Frontal cortex (tissue), 4 donors: ENCODE measurements at places on chromosomes 1 and 21. TPM values are rescaled to one million over a fixed set of nuclear protein-coding genes. Genes with fewer than 3 reads are reported as not detected.

GRCh38 chr1:9815150-9815549 is 8.6 kb downstream of the CLSTN1 start:
- DNase-seq = no peak

DNA sequence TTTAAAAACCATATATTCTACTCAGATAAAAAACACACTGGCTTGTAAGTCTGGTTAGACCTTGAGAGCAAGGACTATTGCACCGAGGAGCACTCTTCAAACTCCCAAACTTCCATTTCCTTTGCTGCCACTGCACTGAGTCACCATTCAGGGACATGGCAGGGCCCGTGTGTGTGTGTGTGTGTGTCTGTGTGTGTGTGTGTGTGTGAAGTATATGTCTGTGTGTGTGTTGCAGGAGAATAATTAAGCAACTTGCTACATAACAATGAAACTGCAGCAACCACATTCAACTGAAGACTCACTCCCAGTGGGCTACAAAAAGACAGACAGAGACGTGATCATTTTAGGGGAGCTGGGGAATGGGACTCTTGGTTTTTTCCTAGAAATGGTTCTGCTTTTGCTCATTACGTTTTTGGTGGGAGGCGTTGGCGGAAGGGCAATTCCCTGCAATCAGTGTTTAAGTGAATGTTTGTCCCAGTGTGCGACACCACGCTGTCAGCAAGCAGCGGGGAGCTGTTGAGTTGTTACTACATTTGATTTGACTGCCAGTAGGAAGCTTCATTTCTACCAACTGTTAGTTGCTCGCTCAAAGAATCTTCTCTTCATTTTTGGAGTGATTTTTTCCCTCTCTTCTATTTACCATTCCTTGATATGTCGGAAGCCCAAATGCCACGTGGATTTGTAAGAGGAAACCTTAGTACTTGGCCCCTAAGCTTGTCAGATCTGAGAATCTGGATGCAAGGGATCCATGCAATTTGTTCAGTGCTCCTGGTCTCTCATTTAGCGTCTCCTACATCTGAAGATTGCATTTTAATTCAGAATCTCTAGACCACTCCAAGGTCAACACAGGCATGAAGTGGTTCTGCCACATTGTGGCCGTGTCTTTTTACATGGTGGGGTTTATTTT is 36.1 kb downstream of the ESRRG start:
- no peak for DNase-seq

DNA sequence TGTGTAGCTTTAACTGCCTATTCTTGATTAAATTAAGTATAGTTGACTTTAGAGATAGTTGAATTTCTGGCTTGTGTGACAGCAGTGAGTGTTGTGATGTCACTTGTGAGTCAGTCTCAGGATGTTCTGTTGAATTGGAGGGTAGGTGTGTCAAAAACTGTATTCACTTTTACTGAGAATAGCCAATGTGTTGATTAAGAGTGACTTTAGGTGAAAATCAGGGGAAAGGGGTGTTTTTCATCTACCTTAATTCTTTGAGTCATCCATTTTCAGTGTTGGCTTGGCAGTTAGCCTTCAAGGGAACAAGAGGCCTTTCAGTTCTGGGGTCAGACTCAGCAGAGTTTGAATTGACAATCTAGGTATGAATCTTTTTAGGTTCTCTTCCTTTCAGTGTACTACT is 75.9 kb downstream of the CDC14A start:
- no peak for DNase-seq

DNA sequence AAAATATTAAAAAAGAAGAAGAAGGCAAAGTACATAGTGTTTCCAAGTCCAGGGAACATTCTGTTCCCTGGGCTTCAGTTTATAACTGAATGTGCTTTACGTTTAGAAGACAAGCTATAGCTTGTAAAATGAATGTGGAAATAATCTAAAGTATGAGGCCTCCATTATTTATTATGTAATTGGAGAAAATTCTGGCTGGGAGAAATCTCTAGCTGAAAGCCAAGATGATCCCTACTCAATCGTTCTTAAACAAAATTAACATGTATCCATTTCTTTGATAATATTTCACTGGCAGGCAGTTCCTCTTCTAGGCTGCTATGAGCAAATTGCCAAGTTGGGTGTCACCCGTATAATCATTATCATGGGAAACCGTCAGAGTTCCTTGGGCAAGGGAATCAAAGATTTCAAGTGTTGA is 52.2 kb upstream of the ETS2 start:
- no peak for DNase-seq

GRCh38 chr21:41832596-41833496 is 46.3 kb downstream of the PRDM15 start:
- no peak for DNase-seq

DNA sequence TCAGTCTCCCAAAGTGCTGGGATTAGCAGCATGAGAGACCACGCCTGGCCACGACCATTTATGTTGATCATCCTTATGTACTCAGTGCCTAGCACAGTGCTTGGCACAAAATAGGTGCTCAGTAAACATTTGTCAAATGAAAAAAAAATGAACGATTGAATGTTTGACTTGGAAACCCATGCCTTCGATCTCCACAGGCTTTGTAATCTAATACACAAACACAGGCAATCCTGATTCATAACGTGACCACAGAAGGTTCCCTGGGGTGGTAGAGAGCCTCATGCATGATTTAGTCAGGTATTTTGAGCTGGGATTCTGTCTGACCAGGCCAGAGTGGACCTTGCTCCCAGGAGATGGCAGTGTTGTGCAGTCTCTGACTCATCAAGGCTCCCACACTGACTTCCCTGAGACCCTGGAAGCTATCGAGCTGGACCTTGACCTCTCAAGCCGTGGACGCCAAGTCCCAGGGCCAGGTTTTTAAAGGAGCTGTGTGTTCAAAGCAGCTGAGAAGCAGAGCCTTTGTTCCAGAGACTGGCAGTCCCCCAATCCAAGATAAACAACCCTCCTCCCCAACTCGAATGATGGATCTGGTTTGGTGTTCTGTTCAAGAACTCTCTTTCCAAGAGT is 81.1 kb downstream of the PGM1 start:
- no peak for DNase-seq

DNA sequence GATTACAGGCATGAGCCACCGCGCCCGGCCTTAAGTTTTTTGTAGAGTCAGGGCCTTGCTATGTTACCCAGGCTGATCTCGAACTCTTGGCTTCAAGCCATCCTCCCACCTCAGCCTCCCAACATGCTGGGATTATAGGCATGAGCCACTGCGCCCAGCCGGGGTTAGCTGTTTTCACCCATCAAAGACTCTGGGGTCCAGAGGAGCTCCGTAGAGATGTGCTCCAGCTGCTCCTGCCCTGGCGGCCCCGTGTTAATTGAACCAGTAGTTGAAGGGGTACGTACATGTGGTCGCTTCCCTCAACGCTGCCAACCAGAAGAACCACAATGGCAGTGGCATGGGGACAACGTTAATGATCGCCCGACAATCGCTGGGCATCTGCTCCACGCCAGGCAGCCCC is 72.0 kb downstream of the NPHP4 start:
- DNase-seq = no peak

GRCh38 chr1:1671365-1672119 is 12.7 kb upstream of the CDK11B start:
- peak; percentile 4 for DNase-seq

DNA sequence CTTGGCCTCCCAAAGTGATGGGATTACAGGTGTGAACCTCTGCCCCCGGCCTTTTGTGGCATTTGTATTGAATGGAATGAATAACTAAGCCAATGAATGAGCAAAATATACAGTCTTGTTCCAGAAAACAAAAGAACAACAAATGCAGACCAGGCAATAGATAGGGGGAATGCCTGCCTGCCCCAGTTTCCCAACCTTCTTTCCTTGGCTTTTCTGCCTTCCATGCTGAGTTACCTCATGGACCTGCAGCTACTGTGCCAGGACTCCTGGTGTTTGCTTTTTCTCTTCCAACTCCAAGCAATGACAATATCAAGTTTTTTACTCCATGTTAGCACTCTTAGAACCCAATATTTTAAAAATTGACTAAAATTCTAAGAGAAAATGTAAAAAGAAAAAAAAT is 58.6 kb upstream of the BACH1 start:
- no peak for DNase-seq

DNA sequence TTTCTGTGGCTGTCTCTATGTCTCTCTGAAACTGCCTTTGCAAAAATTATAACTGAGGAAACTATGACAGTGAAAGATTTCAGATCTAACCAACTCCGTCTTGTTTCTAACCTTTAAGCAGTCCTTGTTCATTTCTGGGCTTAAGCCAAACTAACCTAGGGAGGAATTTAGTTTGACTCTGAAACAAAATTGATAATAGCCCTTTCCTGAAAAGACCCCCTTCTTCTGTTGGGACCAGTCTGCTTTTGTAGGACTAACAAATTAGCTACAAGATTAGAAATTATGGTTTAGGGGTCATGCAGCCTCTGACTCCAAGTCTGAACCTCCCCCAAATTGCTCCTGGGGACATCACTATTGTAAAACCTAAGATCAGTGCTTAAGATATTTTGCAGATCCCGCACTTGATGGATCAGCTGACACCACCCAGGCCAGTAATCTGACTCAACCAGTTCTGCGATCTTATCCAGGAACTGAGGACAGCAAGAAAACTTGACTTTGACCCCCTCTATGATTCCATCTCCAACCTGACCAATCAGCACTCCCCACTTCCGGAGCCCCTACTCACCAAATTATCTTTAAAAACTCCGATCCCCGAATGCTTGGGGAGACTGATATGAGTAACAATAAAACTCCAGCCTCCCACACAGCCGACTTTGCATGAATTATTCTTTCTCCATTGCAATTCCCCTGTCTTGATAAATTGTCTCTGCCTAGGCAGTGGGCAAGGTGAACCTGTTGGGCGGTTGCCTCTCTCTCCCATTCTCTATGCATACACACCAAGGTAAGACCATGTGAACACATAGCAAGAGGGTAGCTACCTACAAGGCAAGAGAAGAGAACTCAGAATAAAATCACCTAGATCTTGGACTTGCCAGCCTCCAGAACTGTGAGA is 11.1 kb upstream of the TRIM63 start:
- no peak for DNase-seq

- DNase-seq = no peak
Observed at GRCh38 chr1:188027613-188028012, 1198.9 kb downstream of the PLA2G4A start.

DNA sequence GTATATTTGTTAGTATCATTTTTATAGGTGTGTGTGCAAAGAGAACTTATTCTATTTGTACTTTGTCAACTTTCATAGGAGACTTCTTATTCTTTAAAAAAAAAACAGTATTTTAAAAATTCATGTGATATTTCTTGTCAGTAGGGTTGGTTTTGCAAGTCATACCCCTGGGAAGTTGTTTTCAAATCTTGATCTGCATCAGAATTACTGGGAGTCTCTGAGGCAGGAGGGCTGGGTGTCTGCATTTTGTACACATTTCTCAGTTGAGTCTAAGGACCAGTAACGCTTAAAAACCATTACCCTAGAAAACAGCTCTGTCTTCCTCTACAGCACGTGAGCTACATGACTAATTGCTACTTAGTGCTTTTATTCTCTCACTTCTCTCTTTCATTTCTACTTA is 76.0 kb upstream of the CTTNBP2NL start:
- DNase-seq = no peak

DNA sequence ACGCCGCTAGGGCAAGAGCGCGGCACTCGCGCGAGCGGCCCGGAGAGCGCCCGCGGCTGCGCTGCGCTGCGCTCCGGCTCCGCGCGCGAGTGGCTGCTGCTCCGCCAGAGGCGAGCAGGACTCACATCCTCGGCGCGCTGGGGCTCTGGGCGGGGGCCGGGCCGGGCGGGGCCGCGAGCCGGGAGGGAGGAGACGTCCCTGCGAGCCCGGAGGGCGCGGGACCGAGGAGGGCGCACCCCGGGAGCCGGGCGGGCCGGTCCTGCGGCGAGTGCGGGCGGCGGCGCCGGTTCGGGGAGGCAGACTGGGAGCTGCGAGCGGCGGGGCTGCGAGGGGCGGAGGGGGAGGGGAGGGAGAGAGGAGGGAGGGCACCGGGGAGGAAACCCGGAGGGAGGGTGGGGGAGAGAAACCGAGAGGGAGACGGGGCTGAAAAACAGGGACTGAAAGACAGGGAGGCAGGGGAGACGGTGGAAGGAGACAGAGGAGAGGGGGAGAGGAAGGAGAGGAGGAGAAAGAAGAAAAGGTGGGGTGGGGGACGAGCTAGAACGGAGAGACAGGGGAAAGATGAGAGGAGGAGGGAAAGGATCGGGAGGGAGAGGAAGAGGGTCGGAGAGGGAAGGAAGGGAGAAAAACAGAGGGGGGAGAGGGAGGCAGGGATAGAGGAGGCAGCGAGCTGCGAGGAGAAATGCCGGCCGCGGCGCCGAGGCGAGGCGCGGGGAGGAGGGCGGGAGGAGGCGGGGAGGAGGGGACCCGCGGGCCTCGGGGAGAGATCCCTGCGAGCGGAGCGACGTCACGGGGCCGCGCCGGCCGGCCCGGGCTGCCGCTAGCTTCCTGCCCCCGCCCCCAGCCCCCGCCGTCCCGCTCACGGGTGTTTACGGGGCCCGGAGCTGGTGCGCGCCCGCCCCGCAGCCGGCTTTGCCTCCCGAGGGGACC is at the start of gene CAMK2N1:
Gene CAMK2N1, minus strand, starts transcription at position 684 of the 930 bp plus-strand sequence. CDS start 831 bp downstream, outside the sequence.
- peak; percentile 90 for DNase-seq

DNA sequence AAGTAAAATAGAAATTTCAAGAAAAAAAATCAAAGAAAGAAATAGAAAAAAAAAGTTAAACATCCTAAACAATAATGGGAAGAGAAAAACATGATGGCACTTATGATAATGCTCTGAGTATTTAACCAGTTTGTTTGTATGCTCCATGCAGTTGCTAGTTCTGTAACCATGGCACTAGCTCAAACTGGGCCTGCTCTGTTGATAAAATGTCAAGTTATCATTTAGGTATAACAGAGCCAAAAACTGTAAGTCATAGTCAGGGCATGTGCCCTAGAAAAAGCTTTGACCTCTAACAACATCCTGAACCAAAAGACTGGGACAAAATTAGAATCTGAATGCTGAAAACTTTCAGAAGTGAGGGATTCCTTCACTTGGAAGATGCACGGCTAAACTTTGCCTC is 148.9 kb downstream of the KCNT2 start:
- no peak for DNase-seq

- no peak for DNase-seq
Observed at GRCh38 chr1:172287208-172287607, 133.3 kb upstream of the C1orf105 start.

GRCh38 chr1:41702771-41703170 is 216.0 kb downstream of the HIVEP3 start:
- no peak for DNase-seq

AIRE gene
- total RNA-seq = 0.41 TPM

AK4 gene
- total RNA-seq = 9.0 TPM

FOXO6 gene
- 3.7 TPM for total RNA-seq

CXADR gene
- total RNA-seq = 405 TPM

TMEM183A gene
- total RNA-seq = 147 TPM

C1QTNF12 gene
- total RNA-seq = not detected

KIAA0040 gene
- 0.41 TPM for total RNA-seq

CD48 gene
- 0.82 TPM for total RNA-seq

TNFSF4 gene
- total RNA-seq = 0.41 TPM
